ENCODE measurements at places on chromosomes 6 and 20.

GRCh38 chr20:7980332-7981046, 39.1 kb downstream of the TMX4 start:
- DNase-seq, result peak; percentile 64

DNA sequence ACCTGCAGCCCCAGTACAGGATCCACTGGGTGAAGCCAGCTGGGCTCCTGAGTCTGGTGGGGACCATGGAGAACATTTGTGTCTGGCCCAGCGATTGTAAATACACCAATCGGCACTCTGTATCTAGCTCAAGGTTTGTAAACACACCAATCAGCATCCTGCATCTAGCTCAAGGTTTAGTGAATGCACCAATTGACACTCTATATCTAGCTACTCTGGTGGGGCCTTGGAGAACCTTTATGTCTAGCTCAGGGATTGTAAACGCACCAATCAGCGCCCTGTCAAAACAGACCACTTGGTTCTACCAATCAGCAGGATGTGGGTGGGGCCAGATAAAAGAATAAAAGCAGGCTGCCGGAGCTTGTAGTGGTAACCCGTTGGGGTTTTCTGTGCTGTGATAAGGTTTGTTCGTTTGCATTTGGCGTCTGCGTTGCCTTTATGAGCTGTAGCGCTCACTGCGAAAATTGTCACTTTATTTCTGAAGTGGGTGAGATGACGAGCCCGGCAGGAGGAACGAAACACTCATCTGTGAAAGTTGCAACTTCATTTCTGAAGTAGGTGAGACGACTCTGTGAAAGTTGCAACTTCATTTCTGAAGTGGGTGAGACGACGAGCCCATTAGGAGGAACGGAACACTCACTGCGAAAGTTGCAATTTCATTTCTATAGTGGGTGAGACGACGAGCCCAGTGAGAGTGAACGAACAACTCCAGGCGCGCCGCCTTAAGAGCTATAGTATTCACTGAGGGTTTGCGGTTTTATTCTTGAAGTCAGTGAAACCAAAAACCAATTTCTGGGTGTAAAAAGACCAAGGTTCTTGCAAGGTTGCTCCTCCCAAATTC, 31.1 kb downstream of the SERPINB6 start:
- DNase-seq, result peak; percentile 62

- DNase-seq, result peak; percentile 75
Measured at GRCh38 chr6:17714879-17715851, 8.4 kb upstream of the NUP153 start.

DNA sequence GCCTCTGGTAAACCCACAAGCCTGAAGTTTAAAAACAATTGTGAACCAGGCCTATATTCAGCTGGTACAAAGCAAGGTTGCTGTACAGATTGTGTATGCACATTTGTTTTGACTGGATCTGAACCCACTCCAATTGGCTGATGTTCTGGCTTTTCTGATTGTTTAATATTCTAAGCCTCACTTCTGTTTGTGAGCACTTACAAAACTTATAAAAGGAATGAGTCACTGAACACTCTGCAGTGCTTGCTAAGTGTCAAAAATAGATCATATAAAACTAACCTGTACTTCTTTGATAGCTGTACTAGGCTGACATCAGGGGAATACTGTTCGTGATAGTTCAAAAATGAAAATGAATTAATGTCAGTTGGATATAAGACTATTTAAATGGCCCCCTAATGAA, 12.1 kb downstream of the COL21A1 start:
- DNase-seq, result no peak

GRCh38 chr20:9070304-9070703, 1.4 kb downstream of the PLCB4 start:
- peak; percentile 11 for DNase-seq

DNA sequence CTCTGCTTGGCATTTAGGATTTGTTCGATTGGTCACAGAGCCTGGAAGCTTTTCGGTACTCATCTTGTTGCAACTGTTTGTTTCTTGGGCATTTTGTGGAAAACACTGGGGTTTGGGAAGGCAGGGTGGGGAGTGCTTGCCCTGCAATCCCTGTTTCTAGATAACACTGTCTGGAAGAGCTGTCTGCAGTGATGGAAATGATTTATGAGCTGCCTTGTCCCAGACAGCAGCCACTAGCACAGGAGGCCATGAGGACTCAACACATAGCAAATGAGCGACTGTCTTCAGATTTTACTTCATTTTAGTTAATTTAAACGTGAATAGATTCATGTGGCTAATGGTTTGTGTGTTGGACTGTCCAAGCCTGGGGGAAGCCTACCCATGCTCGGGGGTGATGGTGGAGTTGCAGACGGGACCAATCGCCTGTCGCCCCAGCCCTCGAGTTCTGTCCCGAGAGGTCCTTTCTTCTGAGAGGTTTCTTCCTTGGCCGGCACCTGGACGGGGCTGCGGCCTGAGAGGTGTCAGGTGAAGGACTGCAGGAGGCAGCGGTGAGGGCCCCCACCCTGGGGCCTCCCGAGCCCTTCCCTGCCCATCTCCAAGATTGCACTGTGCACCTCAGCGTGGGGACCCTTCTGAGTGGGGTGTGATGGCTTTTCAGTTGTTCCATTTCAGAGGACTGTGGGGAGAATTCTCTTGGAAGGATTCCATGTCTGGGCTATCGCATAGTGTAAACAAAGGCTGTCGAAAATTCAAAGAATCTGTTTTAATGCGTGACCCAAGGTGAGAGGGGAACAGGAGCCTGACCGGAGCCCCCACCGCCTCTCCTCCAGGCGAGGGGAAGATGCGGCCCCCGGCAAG, 55.4 kb downstream of the SMOC2 start:
- DNase-seq, result no peak

DNA sequence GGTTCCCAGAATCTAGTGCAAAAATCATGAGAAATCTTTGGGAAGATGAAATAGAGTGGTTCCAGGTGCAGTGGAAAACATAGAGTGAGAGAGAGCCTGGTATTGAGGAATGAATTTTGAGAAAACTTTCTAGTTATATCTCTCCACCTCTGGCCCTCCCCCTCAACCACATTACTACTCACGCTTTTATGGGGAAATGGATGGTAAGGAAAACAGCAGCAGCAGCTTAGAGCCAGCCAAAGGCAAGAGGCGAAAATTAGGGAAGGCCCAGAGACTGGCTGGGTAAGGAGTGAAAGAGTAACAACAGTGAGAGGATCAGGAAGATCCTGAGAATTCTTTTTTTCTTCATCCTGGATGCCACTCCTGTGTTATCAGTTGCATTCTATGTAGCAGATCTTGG, 187.9 kb upstream of the ECI2 start:
- DNase-seq, result no peak

- peak; percentile 54 for DNase-seq
Measured at GRCh38 chr20:60921022-60921622, 330.9 kb upstream of the CDH4 start.

Data from hematopoietic multipotent progenitor cell treated with erythropoietin and hydrocortisone succinate and interleukin-3 and kit ligand, for 6 days (in vitro differentiated cells).